ENCODE measurements at places on chromosomes 13 and 19. TPM values are rescaled to one million over a fixed set of nuclear protein-coding genes. Genes with fewer than 3 reads are reported as not detected.

Gene NLRP5
- not detected for total RNA-seq

Gene ICAM4
- 0.46 TPM for total RNA-seq

Gene CYP2S1
- total RNA-seq, result 0.56 TPM

Gene POLRMT
- 54.5 TPM for total RNA-seq

Gene PLK5
- total RNA-seq, result not detected

Gene HS6ST3
- 0.56 TPM for total RNA-seq

Gene ELANE
- 1.3 TPM for total RNA-seq

Gene CATSPERD
- total RNA-seq, result not detected

Gene PDX1
- not detected for total RNA-seq

Gene BEST2
- not detected for total RNA-seq

Gene DGKH
- 4.2 TPM for total RNA-seq

Gene MEIOSIN
- not detected for total RNA-seq

Gene FXYD3
- total RNA-seq, result 1.3 TPM

Gene VAV1
- 2.8 TPM for total RNA-seq

Gene SELENOV
- total RNA-seq, result not detected

Gene NUFIP1
- 2.6 TPM for total RNA-seq

DNA sequence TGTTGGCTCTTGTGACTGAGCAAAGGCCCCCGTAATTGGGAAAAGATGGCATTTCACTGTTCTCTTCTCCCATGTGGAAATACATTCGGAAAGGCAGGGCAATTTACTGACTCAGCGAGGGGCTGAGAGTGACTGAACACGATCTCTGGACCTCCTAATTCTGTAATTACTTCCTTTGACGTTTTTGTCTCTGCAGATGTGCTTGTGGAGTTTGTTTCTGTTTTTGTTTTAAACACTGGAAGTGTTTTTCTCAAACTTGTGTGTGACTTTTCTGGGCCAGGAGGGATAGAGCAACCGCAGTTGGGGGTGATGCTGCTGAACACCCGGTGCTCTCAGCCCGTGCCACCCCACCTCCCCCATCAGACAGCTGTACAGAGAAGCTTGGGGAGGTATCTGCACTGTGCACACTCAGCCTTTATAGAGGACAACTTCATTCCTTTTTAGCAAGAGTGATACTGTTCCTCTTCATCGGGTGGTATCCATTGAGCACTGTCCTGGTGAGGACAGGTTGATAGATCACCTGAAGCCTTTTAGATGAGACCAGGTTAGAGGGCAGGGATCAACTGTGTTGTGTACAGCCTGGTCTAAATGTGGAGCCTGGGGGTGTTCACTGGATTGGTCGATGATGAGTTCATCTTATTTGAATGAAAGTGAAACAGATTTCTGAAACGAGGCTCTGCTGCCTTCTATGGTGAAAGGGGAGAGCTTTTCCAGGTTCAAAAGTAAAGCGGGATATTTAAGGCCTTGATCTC lies 117.4 kb downstream of the ESD start:
- no peak for DNase-seq

DNA sequence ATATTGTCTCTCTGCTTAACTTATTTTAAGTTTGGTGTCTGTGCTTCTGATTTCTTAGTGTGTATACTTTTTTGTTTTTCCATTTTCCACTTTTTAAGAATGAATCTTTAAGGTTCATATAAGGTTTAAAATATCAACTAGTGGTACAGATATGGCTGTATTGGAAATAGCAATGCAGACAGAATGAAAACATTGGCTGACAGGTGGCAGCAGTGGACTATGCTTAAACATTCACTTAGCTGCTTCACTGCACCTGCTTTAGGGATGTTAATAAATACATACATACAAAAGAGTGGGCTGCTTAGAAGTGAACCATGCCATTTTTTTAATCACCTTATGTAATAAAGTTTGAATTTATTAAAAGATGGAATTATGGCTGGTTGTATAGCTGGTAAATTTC lies 27.3 kb downstream of the TM9SF2 start:
- DNase-seq, result no peak

DNA sequence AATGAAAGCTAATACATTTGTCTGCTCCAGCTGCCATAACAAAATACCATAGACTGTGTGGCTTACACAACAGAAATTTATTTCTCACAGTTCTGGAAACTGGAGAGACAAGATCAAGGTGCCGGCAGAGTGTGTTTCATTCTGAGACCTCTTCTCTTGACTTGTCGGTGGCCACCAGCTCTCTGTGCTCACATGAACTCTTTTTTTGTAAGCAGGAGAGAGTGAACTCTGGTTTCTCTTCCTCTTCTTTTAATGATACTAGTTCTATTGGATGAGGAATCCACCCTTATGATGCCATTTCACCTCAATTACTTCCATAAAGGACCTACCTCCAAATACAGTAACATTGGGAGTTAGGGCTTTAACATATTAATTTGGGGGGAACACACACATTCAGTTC lies 11.7 kb downstream of the KCTD12 start:
- DNase-seq, result no peak

DNA sequence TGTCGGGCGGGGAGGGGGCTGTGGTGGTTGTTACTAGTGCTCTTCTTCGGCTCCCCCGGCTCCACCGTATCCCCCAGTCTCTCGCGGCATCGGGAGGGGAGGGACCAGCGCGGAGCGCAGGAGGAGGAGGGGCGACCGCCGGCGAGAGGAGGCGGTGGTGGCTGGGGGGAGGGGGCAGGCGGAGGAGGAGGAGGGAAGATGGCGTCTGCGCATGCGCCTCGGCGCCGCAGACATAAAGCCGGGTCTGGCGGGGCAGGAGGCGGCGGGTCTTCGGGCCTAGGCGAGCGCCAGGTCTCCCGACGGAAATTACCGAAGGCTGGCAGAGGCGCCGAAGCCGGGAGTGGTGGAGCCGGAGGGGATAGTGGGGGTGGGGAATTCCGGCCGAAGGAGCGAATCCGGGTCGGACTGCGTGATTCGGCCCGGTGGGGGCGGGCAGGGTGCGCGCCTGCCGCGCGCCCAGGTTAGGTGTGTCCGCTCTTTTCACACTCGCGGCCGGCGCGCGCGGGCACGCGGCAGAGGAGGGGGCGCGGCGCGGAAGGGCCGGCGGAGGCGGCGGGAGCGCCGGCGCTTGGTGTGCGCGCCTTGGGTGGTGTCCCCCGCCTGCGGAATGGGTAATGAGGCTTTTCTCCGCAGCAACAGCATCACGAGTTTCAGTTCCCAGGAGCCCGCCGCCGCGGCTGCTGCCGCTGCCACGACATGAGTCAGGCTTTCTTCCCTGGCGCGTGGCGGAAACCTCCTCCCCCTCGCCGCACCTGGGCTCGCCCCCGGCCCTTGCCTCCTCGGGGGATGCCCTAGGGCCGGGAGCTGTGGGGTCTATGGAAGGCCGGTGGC lies 1.3 kb upstream of the TSC22D1 start:
- peak; percentile 99 for DNase-seq

GRCh38 chr13:29109987-29110386 lies 289.8 kb downstream of the MTUS2 start:
- DNase-seq, result no peak

- no peak for DNase-seq
Measured at GRCh38 chr19:49635530-49636232, 4.3 kb downstream of the RRAS start.

DNA sequence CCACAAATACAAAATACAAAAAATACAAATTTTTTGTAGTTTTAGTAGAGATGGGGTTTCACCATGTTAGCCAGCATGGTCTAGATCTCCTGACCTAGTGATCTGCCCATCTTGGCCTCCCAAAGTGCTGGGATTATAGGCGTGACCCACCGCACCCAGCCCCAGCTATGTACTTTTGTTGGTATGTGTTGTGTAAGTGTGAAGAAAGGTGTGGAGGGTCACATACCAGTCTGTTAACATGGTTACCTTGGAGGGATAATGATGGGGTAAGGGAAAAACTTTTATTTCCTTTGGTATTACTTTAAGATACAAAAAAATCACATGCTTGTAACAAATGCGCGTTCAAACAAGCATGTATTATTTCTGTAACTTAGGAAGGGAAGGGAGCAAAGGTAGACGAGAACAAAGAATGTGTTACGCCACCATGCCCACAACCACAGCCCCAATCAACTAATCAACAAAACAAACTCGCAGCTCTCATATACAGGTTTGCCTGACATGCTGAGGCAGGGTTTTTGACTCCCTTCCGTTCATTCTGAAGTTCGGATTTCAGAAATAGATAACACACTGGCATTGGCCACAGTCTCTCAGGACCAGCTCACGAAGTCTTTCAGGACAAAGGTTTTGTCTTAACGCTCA lies 13.5 kb upstream of the VWA8 start:
- DNase-seq, result no peak

DNA sequence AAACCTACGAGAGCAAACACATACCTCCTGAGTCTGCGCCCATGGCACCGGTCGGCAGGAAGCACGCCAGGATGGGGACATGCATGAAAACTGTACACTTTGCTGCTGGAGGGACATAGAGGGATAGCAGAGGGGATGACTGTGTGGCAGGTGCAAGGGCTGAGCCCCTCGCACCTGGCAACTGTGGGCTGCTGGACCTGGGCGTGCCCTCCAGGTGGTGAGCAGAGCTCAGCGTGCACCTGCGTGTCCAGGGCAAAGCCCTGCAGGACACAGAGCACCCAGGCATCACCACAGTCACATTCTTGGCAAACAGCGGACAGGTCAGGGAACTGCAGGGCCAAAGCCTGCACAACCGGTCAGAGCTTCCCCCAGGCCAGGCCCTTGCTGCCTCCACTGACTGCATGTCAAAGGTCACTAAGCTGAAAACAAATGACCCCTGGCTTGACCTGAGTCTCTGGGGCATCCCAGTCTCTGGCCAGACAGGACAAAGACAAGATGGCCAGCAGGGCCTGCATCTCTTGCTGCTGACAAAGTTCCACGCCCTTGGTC lies 9.0 kb upstream of the ISYNA1 start:
- DNase-seq, result no peak

GRCh38 chr13:27774169-27774568 lies 18.1 kb upstream of the GSX1 start:
- DNase-seq, result no peak

GRCh38 chr13:46468570-46469463 lies 81.8 kb upstream of the RUBCNL start:
- no peak for DNase-seq

DNA sequence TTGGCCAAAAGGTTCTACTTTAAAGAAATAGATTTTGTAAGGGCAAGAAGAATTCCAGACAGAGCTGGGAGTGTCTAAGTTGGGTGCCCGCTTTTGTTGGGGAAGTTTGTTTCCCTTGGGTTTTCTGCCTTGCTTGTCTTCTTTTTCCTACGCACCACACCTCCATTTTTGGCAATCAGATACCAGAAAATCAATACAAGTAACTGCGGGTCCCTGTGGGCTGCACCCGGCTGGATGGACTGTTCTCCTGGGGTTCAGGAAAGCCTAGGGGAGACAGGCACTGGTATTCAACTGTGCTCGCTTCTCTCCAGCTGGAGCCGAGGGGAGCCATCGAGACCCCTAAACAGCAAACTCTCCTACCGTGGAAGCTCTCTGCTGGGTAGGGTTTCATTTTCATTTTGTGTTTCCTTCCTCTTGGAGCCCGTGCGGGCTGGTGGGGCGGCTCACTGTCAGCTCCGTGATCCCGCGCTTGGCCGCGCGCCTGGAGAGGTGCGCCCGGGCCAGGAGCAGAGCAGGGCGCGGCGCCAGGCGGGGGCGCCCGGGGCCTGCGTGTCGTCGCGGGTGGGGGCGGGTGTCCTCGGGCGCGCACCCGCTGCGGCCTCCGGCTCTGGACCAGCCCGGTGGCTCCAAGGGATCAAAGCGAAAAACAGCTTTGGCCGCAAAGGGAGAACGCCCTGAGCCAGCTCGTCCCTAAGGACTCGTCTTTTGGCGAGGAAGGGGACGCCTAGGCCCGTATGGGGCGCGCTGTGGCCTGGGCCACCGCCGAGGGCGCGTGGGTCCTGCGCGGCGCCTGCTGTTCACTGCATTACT lies 347.2 kb downstream of the ZNF536 start:
- DNase-seq, result peak; percentile 86

DNA sequence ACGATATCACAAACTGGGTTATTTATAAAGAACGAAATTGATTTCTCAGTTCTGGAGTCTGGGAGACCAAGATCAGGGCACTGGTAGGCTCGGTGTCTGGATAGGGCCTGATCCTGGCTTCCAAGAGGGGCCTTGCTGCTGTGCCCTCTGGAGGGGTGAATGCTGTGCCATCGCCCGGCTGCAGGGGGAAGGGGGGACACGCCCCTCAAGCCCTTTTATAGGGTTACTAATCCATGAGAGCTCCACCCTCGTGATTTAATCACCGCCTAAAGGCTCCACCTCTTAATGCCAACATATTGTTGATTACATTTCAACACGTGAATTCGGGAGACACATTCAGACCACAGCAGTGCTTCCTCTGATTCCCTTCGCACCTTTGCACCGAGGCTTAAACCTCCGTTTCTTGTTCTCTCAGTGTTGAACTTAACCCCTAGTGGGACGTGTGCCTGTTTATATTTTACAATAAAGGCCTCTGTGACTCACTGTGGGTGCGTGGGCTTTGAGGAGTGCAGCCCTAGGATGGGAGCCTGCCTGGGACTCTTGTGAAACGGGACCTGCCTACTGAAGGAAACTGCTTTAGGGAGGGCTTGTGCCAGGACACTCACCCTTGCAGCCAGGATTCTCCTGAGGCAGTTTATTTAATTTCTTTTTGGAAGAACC lies 52.4 kb upstream of the SPATA13 start:
- no peak for DNase-seq

DNA sequence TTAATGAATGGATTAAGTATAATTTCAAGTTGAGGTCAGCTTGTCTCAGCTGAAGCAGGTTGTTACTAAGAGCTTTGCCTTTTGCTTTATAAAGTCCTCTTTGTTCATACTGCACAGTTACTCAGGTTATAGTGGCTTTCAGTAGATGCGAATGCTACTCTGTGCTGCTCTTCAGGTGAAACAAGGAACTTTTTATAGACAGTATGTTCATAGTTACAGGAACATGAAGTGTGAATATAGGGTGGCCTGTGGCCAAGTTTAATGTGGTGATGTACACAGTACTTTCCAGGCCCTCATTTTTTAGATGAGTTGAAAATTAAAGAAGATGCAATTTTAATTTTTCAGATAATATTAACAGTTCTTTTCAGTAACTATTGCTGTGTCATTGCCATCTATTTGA lies 20.8 kb downstream of the SUGT1 start:
- DNase-seq, result no peak

GRCh38 chr13:67632590-67632989 lies 402.5 kb upstream of the PCDH9 start:
- DNase-seq, result no peak

- no peak for DNase-seq
Measured at GRCh38 chr19:19628501-19629134, 598 bp upstream of the LPAR2 start.

DNA sequence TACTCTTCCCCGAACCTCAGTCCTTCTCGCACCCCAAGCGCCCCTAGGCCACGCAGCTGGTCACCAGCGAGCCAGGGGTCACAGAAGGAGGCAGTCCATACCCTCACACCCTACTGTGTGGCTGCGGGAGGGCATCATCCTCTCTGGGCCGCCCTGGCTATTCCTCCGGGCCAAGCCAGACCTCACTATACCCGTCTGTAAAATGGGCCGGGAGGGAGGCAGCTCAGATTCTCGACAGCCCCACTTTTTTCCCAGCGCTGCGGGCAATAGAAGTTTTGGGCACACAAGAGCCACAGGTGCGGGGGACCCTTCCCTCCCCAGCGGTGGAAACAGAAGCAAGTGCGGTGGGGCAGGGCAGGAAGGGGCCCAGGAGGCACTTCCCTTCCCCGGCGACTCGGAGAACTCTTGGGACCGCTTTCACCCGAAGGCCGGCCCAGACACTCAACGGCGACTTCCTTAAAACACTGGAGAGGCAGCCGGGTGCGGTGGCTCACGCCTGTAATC lies 5.6 kb upstream of the ARRDC2 start:
- DNase-seq, result peak; percentile 78

GRCh38 chr19:1170938-1171754 lies 2.9 kb downstream of the SBNO2 start:
- DNase-seq, result no peak

GRCh38 chr13:99589575-99589974 lies 88.3 kb downstream of the TM9SF2 start:
- DNase-seq, result no peak
